NCI-H510A (cell line): ENCODE measurements at places on chromosomes 16 and 17.

DNA sequence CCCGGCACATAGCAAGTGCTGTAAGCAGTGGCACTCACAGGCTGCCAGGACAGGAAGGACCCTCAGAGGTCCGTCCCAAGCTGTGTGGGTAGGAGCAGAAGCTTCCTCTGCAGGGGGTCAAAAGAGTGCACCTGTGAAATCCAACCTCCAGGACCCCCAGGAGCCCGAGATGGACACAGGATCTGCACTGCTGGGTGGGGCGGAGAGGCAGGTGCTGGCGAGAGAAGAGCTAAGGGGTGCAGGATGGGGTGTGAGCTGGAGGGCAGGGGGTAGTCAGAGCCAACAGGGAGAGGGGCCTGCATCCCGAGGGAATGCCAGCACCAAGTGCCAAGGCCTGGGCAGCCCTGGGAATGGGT, 650 bp upstream of the AANAT start:
- no peak for DNase-seq

DNA sequence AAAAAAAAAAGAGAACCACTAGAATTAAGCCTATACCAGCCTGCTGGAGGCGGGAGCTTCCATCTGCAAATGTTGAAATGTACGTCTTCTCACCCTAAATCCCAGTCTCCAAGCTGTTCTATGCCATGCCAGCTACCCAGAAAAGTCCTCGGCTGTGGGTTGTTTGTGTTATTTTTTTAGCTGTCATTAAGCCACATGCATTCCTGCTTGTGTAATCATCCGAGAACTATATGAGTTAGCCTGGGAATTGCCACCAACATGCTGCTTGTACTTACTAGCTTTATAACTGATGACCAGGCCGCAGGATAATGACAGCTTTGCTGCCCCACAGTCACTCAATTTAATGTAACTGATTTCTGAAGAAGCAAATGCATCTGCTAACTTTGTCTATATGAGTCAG, 313.9 kb upstream of the SALL1 start:
- DNase-seq: no peak

GRCh38 chr16:73886426-73886825, 410.2 kb upstream of the PSMD7 start:
- DNase-seq: no peak

- DNase-seq: no peak
Measured at GRCh38 chr16:83676086-83676485, 131.7 kb upstream of the HSBP1 start.

- peak; percentile 41 for DNase-seq
Measured at GRCh38 chr17:75130632-75131277, 787 bp downstream of the NT5C start.

GRCh38 chr17:57518587-57519581, 226.2 kb downstream of the CCDC182 start:
- DNase-seq: peak; percentile 92

GRCh38 chr17:2996810-2997670, 66.4 kb downstream of the OR1D5 start:
- no peak for DNase-seq

- no peak for DNase-seq
Measured at GRCh38 chr16:2776500-2777139, 460 bp downstream of the ELOB start.

GRCh38 chr17:75501378-75502071, 13.8 kb downstream of the CASKIN2 start:
- no peak for DNase-seq

DNA sequence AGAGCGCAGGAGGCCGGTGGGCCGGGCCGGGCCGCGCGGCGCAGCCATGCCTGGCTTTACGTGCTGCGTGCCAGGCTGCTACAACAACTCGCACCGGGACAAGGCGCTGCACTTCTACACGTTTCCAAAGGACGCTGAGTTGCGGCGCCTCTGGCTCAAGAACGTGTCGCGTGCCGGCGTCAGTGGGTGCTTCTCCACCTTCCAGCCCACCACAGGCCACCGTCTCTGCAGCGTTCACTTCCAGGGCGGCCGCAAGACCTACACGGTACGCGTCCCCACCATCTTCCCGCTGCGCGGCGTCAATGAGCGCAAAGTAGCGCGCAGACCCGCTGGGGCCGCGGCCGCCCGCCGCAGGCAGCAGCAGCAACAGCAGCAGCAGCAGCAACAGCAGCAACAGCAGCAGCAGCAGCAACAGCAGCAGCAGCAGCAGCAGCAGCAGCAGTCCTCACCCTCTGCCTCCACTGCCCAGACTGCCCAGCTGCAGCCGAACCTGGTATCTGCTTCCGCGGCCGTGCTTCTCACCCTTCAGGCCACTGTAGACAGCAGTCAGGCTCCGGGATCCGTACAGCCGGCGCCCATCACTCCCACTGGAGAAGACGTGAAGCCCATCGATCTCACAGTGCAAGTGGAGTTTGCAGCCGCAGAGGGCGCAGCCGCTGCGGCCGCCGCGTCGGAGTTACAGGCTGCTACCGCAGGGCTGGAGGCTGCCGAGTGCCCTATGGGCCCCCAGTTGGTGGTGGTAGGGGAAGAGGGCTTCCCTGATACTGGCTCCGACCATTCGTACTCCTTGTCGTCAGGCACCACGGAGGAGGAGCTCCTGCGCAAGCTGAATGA, 606 bp downstream of the THAP11 start:
- peak; percentile 41 for DNase-seq

DNA sequence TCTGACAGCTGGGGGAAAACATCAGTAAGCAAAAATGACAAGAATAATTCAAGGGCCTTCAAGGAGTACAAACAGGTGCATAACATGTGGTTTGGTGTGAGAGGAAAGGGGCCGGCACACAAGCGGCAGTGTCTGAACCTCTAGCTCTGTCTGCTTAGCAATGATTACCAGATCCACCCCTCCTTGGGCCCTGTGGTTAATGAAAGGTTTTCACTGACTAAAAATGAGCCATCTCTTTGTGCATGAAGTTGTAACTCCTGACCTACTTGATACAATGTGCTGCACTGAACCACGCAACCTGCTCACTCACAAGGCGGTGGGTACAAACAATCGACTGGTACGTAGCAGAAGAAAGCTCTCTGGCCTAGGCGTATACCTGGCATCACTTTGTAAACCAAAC, 15.1 kb downstream of the FAM117A start:
- no peak for DNase-seq

GRCh38 chr16:18792836-18793433, 2.8 kb upstream of the RPS15A start:
- no peak for DNase-seq

DNA sequence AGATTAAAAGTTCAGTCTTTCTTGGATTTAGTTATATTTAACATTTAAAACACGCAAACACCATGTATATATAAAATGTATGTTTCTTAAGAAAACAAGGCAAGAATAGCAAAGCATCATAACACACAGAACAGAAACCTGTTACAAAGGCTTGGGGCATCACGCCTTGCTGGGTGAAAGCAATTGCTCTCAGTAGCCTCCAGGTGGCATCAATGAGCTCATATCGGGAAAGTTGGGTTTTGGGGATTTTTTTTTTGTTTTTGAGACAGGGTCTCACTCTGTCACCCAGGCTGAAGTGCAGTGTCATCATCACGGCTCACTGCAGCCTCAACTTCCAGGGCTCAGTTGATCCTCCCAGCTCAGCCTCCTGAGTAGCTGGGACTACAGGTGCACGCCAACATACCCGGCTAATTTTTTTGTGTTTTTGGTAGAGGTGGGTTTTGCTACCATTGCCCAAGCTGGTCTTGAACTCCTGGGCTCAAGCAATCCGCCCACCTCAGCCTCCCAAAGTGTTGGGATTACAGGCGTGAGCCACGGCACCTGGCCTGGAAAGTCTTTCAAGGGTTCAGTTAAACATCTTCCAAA, 56.9 kb downstream of the CYB5D2 start:
- DNase-seq: no peak

DNA sequence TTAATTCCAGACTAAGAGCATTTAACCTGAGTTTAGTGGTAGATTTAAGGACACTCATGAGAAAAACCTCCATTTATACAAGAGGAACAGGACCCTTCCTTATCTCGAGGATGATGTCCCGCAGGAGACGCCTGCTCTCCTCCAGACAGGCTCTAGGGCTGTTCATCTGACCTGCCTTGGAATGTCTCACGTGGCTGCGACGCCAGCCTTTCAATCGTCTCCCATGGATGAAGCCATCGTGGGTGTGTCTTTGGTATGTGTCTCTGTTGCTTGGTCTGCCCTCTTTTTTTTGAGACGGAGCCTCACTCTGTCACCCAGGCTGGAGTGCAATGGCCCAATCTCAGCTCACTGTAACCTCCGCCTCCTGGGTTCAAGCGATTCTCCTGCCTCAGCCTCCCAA, 16.5 kb downstream of the CHMP6 start:
- DNase-seq: no peak

- DNase-seq: no peak
Measured at GRCh38 chr17:13410874-13411273, 190.9 kb downstream of the HS3ST3A1 start.

DNA sequence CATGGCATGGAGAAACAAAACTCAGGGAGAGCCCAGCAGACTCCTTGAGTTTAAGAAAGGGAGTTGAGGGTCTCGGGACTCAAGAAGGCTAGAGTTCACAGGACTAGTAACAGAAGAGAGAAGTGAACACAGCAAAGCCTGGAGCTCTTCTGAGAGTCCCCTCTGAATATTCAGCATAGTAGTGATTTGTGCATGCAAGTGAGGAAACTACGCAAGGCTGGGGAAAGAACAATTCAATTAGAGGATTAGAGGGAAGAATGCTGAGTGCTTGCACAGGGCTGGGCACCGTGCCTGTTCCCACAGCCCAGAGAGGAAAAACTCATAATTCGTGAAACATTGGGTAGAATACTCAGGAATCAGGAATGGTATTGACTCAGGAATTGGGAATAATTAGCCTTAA, 540.0 kb upstream of the SALL1 start:
- no peak for DNase-seq

GRCh38 chr17:63842540-63843386, at the start of gene SMARCD2:
SMARCD2 (minus strand) TSS chr17:63842685; CDS start chr17:63842674, 11 bp downstream.
- DNase-seq: peak; percentile 99

DNA sequence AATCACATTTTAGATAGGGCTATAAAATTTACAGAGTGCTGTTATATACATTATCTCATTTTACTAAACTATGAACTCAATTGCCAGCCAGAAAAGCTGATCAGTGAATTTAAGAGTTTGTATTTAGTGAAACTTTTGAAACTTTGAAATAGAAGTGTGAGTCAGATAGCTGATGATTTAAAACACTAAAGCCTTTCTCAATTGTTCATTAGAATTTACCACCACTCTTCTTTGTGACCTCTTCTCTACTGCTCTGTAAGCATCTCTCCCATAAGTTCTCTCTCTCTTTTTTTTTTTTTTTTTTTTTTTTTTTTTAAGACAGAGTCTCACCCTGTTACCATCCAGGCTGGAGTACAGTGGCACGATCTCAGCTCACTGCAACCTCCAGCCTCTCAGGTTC, 43.7 kb downstream of the GOSR1 start:
- DNase-seq: no peak

DNA sequence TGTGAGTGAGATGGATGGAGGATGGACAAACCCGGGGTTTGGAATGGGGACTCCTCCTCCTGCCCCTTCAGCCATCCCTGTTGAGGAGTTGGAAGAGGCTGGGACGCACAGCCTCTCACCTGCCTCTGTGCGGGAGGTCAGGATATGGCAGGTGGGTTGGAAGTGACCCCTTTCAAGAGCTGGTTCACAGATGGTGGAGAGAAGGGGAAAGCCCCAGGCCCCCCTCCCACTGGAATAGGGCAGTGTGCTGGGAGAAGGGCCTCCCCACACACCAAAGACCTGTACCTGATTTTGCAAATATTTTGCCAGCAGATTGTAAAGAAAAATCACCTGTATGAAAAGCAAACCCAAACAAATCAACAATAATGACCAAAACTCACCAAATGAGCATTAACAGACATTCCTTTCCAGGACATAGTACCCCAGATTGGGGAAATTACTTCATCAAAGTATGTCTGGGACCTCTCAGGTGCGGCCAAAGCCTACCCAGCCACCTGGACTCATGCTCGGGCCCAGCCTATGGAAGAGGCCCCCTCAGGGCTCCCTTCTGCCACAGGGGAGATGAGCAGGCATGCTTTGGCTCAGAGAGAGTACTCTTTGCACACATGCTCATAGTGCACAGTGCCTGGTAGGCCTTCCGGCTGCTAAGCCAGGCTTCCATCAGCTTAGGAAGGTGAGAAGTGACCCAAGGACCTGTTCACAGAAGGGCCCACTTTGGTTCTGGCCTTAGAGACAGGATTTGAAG, 7.8 kb downstream of the SLC47A2 start:
- DNase-seq: no peak

GRCh38 chr17:13002761-13003453, 14.9 kb downstream of the ELAC2 start:
- DNase-seq: no peak

GRCh38 chr16:57749856-57750452, 14.4 kb downstream of the KATNB1 start:
- no peak for DNase-seq

DNA sequence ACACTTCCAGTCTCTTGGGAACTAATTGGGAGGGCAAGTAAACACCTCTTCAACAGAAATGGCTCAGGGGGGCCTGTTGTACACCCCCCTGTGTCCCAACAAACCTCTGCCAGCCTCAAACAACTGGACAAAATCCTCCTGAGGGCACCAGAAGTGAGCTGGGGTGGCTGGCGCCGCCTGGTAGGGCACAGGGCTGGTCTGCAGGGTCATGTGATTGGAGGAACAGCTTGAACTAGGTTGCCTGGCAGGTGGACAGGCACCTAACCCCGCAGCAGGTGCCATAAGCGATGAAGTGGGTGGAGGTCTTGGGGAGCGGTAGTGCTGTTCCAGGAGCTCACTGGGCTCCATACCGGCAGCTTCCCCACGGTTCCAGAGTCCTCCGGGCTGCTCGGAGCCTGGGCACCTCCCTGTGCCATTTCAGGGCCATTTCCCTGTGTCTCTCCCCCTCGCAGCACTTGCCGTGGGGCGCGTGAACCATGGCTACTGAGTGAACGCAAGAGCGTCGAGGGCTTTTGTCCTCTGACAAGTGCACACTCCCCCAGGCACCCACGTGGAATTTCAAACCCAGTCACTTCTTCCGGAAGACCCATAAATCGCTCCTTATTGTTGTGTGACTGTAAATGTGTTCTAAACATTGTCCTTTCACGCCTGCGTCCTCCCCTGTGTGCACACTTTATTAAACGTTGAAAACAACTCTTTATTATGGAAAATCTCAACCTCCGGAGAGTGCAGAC, 101.5 kb downstream of the SEC14L1 start:
- DNase-seq: no peak

- no peak for DNase-seq
Measured at GRCh38 chr17:4179071-4179470, 36.1 kb downstream of the CYB5D2 start.

DNA sequence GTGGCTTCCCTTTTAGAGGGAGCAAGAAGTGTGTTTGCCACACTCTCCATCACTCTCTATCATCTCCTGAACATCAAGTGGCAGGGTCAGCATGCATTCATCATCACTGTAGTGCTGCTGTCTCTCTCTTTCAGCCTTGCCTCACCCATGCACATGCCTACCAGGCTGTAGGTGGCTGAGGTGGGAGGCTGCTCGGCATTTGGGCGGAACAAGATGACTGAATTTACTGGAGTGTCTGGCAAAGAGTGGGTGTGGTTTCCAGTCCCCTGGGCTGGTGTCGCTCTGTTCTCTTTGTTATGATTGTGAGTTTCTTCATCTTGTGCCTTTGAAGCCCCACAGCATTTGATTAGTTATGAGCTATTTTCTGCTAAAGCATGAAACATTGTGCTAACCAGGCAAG, 541.9 kb upstream of the EEF2KMT start:
- DNase-seq: no peak
